ENCODE measurements at places on chromosomes 3 and 15. TPM values are rescaled to one million over a fixed set of nuclear protein-coding genes. Genes with fewer than 3 reads are reported as not detected.

SLC38A3 gene
- total RNA-seq: 10.5 TPM

IL20RB gene
- total RNA-seq: 0.83 TPM

NEK11 gene
- 42.1 TPM for total RNA-seq

TTLL13 gene
- total RNA-seq: 0.30 TPM

GABRR3 gene
- total RNA-seq: 0.20 TPM

DPPA2 gene
- total RNA-seq: not detected

C2CD4A gene
- 0.79 TPM for total RNA-seq

COL6A5 gene
- total RNA-seq: 0.20 TPM

MOBP gene
- total RNA-seq: 433 TPM

All from spinal cord (tissue), 10 donors.